ENCODE measurements at places on chromosomes 11 and 22.

DNA sequence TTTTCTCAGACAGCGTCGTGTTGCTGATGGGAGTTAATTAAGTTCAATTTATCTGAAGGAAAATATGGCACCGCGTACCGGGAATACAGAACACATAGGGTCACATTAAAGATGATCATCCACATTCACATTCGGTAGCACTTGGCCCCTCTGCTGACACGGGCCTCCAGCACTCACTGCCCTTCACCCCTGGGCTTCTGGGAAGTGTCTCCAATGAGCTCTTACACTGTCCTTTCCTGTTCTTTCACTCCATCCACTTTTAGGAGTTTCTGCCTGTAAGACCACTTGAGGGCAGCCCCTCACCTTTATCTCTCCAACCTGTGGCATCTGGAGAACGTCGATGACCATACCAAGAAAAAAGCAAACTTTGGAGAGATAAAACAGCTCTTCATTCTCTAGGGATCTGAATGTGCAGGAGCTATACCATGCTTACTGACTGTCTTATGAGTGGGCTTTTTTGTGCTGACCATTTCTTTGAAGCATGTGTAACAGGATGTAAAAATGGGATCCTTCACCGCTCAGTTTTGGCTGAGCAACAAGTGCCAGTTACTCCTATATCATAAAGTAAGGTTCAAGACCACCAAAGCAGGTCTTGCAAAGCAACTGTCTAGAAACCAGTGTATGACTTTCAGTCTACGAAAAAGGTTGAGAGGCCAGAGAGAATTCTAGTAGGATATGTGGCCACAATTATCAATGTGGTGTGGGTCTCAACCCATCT is 1.1 kb upstream of the SERGEF start:
- no peak for DNase-seq

GRCh38 chr22:49010901-49011300 is 816.8 kb downstream of the BRD1 start:
- no peak for DNase-seq

GRCh38 chr22:46746192-46746591 is 8.1 kb upstream of the CERK start:
- no peak for DNase-seq

DNA sequence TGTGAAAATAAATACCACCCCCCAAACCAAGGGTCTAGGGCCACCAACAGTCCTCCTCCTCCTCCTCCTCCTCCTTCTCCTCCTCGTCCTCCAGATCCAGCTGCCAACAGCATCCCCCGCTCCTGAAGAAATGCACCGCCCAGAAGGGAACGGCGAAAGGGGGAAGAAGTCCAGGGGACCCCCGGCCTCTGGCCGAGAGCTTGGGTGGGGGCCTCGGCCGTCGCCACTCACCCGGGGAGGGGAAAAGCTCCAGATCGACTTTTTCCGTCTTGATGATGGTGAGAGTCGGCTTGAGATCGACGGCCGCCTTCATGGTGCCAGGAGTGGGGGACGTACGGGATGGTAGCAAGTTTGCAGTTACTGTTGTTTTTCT is 65.7 kb downstream of the ETS1 start:
- DNase-seq: no peak

- DNase-seq: no peak
These were observed 228.2 kb upstream of the DDI1 start for GRCh38 chr11:103808252-103808651.

DNA sequence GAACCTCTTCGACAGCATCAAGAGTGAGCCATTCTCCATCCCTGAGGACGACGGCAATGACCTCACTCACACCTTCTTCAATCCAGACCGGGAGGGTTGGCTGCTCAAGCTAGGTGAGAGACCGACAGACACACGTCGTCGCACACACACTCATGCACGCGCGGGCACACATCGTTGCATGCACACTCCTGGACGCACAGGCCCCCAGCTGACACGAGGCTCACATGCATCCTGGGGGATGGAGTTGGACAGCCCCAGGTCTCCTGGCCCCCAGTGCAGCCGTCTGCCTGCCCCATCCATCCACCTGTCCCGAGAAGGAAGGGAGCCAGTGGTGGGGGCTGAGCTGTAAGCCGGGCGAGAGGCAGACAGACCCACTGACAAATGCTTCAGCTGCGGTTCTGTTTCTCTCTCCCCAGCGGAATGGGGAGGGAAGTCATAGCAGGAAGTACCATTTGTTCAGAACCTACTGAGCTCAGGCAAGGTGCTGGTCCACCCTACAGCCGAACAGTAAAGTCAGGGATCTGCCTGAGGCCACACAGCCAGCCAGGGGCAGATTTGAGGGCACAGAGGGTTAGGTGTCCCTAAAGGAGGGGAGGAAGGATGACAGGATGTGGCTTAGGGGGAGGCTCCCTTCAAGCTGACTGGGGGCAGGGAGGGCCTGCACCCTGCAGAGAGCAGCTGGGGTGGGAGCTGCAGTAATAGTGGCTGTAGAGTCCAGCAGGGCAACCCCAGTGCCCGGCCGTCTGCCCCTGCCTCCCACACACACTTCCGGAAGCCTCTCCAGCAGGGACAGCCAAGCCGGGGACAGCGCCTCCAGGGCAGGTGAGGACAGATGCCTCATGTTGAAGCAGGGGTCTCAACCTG is 27.1 kb downstream of the CYTH4 start:
- peak; percentile 64 for DNase-seq

DNA sequence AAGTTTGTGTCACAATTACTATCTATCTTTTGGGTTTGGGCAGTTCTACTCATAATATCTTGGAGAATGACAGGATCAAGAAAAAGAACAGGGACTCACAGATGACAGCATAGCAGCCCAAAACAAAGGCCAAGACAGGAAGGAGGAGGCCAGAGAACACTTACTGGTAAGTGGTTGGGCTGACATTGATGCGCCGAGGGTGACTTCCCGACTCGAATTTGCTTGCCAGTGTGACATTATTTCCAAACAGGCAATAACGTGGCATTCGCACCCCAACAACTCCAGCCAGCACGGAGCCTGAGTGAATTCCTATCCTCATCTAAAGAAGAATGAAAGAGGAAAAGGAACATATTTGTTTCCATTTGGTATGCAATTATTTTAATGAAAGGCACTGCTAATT is 309.9 kb downstream of the GUCY1A2 start:
- no peak for DNase-seq

- DNase-seq: no peak
These were observed 226.1 kb upstream of the NARS2 start for GRCh38 chr11:78800756-78801155.

- no peak for DNase-seq
These were observed 151.9 kb downstream of the LDLRAD3 start for GRCh38 chr11:36095716-36096115.

DNA sequence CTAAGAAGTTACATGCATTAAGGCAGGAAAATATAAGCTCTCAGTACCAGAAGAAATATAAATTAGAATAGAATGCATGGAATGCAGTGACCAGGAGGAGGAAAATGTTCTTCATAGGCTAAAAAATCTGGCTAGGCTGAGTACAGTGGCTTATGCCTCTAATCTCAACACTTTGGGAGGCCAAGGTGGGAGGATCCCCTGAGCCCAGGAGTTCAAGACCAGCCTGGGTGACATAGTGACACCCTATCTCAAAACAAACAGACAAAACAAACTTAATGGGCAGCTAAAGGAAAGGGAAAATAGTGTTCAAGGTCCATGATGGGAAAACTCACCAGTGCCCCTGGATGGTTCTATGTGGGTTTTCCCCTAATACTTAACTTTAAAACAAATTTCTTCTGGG is 78.3 kb upstream of the RASSF10 start:
- DNase-seq: no peak

GRCh38 chr22:41263704-41264103 is 22.3 kb downstream of the RANGAP1 start:
- no peak for DNase-seq

Data from suppressor macrophage (primary cell).